ENCODE measurements at places on chromosomes 6 and 20.
A peak's percentile ranks its signal among the peaks of the same experiment; 100 is the strongest.

GRCh38 chr6:2794171-2794730 is 29.1 kb downstream of the WRNIP1 start:
- DNase-seq: no peak

- no peak for DNase-seq
Measured at GRCh38 chr20:8918145-8918544, 150.7 kb upstream of the PLCB4 start.

DNA sequence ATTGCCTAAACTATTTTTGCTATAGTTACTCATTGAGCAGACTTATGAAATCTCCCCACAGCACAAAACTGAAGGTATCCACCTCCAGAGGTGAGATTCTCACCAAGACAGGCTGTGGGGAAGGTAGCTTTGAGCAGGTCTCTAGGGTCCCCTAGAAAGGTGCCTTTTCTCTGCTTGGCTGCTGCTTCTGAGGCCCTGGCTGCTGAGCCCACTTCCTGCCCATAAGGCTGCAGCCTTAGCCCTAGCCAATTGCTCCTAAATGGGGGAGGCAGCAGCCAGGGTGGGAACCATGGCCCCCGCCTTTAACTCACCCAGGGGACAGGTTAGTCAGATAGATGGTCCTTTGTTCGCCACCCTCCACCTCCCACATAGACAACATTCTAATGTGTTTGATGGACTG is 3.6 kb downstream of the NT5E start:
- DNase-seq: no peak

DNA sequence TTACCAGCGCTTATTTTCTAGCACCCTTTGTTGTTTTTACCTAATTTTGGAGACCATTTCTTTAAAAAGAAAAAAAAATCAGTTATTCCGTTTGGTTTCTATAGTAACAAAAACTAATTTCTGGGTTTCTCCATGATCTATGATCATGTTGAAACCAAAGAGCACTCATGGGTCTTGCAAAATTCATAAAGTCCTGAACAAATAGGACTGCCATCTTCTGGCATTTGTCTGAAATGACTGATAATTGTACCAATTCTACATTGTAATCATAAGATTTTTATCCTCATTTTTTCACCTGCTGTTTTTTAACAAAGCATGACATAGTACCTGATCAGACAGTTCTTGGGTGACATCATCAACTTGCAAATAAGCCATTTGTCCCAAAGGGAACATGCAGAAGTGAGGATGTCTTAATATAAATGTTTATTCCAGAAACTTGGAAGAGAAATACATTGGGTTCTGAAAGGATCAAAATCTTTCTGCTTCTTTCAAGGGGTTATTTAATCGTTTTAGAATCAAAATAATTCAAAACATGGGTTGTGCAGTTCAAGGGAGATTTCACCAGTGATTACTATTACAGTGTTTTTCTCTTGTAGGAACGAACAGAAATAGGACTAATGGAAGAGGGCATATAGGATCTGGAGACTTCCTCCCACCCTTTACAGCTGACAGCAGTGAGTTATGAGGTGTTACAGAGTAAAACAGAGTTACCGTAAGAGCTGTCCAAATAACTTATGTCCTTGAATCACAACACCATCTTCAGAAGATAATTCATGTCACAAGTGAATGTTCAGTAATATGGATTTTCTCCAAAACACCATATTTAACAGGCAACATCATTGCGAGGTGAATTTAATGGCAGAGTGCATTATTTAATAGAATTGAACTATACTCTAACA is 87.1 kb upstream of the GJE1 start:
- DNase-seq: no peak

GRCh38 chr6:87251225-87251624 is 71.2 kb upstream of the SMIM8 start:
- DNase-seq: no peak

- no peak for DNase-seq
Measured at GRCh38 chr6:124260337-124260736, 456.7 kb downstream of the NKAIN2 start.

DNA sequence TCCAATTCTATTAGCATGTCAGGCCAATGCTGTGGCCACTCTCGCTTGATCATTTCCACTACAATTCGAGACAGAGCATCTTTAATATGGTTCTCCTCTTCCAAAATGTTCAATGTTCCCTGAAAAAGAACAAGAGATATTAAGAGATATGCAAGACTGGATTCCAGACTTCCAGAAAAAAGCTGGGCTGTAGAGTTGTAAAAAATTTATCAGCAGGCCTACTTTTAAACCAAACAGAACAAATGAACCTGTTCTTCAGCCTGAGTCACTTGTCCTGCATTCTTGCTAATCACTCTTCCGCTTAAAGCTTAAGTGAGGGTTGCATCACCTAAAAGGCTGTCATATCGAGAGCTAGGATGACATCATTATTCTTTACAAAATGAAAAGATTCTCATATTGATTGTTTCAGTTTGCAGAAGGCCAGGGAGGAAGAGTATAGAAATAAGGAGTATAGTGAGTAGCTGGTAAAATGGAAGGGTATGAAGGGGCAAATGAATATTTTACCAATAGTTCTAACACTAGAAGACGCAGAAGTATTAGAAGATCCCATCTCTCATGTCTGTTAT is 4.9 kb downstream of the XPO5 start:
- DNase-seq: peak; percentile 22

DNA sequence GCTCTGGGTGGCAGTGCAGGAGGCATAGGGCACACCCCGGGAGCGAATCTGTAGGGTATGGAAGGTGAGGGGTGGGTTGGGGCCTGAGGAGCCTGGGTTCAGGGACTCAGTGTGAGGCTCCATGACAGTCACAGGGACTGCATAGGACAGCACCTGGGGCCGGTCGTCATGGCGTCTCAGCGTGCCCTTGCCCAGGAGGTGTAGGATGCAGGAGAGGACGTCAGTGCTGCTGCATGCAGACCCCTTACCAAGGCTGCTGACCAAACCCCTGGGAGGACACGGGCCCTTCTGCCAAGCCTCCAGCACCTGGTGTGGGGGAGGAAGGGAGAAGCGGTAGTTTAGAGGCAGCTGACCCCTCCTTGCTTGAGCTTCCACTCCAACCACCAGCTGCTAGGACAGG is 15.9 kb downstream of the CUL7 start:
- DNase-seq: no peak

DNA sequence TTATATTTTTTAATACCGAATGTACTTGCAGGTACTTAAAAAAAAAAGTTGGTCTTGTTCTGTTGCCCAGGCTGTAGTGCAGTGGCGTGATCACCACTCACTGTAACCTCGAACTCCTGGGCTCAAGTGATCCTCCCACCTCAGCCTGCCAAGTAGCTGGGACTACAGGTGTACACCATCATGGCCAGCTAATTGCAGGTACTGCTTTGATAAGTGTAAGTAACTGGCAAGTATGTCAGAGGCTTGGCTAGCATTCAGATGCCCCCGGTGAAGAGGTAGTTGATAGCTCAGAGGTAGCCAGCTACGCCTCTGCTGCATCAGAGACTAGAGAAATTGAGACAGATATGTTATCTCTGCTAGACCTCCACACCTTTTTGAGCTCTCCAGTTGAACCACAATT is 40.5 kb downstream of the BTBD9 start:
- no peak for DNase-seq

DNA sequence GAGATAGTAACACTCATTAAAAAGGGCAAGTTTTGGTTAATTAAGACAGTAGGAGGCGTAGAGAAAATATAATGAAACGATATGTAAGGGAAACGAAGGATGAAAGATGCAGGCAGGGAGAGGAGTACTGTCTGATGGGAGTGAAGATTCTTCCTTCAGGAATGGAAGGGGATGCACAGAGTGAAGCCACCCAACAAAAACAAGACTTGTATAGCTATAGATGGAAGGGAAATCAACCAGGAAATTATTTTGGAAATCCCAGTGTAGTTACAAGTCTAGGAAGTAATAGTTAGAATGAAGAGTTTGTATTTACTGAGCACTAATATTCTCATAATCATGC is 19.7 kb upstream of the HLA-DRB1 start:
- no peak for DNase-seq

GRCh38 chr6:38570750-38571149 is 69.0 kb downstream of the BTBD9 start:
- DNase-seq: no peak

DNA sequence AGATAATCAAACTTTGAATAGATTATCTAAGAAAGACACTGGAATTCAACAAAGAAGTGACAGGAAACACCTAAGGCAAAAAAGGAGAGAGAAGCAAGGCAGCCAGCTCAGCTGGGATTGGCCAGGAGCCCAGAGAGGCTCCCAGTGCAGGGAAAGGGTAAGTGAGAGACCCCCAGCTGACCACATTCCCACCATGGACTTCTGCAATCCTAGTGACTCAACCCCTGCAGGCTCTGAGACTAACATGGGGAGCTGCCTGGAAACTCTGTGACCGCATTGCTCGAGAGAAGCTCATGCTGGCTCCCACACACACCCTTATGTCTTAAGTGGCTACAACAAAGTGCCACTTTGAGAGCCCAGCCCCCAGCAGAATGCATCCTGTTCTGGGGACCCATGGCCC is 215.1 kb downstream of the PACRG start:
- no peak for DNase-seq

DNA sequence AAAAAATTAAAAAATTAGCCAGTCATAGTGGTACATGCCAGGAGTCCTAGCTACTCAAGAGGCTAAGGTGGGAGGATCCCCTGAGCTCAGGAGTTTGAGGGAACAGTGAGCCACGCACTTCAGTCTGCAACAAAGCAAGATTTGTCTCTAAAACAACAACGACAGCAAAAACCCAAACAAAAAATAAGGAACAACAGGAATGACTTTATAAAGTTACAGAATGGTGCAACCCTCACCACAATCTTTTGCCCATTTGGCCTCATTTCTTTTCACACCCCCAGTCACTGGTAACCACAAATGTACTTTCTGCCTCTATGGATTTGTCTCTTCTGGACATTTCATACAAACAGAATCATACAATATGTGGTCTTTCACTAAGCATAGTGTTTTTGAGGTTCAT is 16.7 kb upstream of the ZFAND3 start:
- no peak for DNase-seq

GRCh38 chr20:33337531-33338165 is 54.6 kb downstream of the BPIFB1 start:
- peak; percentile 26 for DNase-seq

GRCh38 chr6:162379757-162380409 is 347.7 kb downstream of the PRKN start:
- DNase-seq: no peak

DNA sequence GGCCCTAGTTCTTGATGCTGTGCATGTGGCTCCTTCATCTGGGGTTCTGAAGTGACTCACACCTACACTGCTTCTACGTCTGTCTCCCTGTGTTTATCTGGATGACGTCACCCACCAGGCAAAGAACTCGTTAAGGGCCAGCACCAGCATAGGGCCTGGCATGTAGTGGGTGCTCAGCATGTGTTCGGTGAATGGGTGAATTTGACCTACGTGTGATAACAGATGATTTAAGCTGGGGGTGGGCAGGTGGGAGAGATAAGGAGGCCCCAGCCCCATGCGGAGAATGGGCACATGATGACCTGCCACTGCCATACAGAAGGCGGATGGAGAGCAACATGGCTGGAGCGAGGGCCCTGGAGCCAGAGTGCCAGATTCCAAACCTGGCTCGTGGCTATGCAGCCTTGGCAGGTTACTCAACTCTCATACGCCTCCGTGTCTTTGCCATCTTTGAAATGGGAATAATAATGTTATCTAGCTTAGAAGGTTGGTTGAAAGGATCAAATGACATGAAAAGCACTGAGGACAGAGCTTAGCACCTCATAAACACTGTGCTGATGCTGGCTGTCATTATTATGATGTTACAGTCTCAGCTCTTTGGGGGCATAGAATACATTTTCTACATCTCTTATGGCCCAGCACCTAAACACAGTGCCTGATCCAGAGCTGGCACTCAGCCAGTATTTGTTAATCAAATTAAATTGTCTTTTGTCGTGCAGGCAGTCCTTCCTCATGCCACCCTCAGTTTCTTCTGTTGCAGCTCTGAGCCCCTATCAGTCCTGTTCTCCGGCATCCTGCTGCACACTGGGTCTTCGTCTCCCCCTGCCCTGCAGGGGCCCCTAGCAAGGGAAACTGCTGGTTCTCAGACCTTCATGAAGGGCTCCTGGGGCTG is 39.6 kb downstream of the VEGFA start:
- no peak for DNase-seq

- DNase-seq: no peak
Measured at GRCh38 chr6:137051790-137052472, 7.2 kb upstream of the IL20RA start.

GRCh38 chr6:141265756-141266623 is 866.7 kb upstream of the GJE1 start:
- no peak for DNase-seq

DNA sequence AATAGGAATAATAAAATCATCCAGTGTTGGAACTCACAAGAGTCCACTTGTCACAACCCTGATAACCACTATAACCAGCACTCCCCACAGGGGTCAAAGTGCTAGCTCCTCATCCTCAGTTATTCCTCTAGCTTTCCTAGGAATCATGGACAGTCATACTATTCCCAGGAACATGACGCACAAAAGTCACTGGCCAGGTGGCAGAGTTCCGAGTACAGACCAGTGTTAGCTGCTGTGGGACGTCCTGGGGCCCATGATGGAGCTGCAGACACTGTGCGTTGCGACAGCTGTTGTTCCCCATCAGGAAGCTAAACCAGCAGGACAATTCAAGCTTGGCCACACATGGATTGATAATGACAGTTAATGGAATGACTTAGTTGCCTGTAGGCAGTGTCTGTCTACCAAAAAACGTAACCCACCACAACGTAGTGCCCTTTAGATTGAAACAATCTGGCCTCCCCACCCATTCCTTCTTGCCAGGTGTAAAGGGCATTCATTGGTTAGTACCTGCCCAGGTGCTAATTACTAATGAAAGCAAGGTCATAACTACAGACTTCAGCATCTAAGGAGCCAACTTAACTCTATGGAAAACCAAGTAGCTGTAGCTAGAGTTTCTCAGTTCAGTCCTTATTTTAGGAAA is 17.4 kb downstream of the EZR start:
- DNase-seq: no peak

- DNase-seq: no peak
Measured at GRCh38 chr20:62660240-62660615, 17.9 kb downstream of the SLCO4A1 start.

- DNase-seq: peak; percentile 29
Measured at GRCh38 chr6:69795469-69796072, 1.2 kb downstream of the LMBRD1 start.

- DNase-seq: no peak
Measured at GRCh38 chr20:20002101-20002998, 14.8 kb upstream of the NAA20 start.

DNA sequence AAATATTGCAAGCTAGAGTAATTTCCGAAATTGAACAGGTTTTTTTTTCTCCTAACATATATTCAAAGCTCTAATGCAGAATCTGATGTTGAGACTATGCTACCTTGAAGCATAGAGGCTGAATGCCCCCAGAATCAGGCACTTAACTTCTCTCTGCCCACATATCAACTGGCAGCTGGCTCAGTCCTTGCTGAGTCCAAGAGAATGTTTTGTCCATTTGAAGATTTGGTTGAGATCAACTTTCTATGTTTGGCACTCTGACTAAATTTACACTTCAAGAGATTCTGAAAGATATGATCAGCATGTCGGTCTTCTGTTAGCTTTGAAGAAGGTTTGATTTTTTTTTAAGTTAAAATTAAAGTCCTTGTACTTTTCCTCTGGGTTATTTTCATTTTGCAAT is 1298.1 kb downstream of the EPHA7 start:
- DNase-seq: no peak

- no peak for DNase-seq
Measured at GRCh38 chr6:144782634-144783033, 497.5 kb downstream of the UTRN start.
